ENCODE measurements at places on chromosomes 7 and 10.

DNA sequence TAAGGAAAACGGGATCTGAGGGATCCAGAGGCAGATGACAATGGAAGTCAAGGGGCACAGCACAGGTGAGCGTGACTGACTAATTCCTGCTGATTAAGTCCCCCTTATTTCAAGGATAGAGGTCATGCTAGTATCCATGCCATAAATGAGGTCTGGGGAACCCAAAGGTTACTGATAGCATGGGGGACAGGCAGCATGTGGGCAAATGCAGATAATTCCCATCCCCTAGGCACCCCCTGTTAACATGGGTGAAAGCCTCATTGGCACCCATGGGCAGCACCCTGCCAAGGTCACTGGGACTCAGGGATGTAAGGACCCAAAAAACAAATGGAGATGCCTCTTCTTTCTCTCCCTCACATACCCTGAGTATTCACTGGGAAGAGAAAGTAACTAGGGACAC is 139.7 kb downstream of the WDR11 start:
- DNase-seq: no peak

GRCh38 chr10:29841724-29842649 is 207.2 kb upstream of the SVIL start:
- no peak for DNase-seq

GRCh38 chr7:26156451-26157420 is 4.7 kb downstream of the NFE2L3 start:
- peak; percentile 81 for DNase-seq

DNA sequence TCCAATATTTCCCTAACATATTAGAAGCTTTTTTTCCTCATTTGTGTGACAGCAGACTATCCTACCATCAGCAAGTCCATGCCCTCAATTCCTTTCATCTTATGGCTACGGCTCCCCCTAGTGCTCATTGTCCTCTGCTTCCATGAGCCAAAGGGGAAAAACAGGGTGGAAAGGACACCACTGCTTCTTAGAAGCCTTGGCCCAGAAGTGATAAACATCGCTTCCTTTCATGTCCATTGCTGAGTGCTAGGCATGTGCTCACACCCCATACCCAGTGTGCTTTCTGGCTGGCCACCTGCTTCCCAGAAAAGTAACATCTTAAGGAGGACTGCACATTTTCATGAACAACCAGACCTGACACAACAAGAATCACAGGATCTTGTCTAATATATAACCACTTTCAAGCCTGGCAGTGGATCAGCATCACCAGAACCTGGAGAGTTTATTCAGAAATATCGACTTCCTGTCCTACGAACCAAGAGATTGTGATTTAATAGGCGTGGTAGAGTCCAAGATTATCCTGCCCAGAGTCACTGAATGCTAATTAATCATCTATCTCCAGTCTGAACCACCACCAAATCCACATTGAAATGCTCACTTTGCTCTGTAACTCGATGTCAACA is 650.5 kb upstream of the SORCS1 start:
- DNase-seq: no peak

GRCh38 chr10:13095094-13095493 is 4.9 kb upstream of the OPTN start:
- DNase-seq: no peak

- DNase-seq: no peak
Observed at GRCh38 chr7:81628951-81629350, 140.9 kb downstream of the HGF start.

- no peak for DNase-seq
Observed at GRCh38 chr10:119129721-119130120, 25.8 kb downstream of the DENND10 start.

DNA sequence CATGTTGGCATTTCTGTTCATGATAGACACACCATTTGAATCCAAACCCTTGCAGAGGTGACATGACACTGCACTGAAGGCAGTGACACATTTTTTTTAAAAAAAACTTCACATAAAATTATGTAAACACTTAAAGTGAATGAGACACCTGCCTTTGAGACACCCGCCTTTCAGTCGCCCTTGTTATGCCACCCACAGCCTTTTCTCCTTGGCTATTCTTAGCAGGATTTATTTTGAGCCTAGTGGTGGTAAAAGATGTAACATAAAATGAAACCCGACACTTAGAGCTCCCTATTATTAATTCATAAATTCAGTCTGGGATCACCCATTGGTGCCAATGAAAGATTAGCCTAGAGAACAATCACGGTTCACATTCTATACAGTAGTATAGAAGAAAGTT is 161.3 kb downstream of the DYNC1I1 start:
- no peak for DNase-seq

GRCh38 chr10:63675171-63675570 is 154.0 kb downstream of the REEP3 start:
- no peak for DNase-seq

Measured in HTR-8/SVneo (cell line).